Fibroblast of upper back skin (primary cell): ENCODE measurements at places on chromosomes 5 and 9.

DNA sequence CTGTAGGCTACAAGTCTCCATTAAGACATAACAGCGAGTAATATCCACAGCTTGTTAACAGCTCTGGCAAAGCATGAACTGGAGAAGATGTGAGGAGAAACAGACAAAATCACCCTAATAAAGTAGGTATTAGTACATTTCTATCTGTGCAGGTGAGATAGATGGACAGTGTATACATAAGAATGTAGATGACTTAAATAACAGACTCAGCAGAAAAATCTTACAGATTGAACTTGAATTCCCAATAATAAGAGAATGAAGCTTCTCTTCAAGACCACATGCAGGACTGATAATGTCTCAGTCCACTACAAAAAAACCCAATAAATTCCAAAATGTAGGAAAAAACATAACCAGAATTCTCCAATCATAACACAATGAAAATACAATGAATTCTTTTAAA, 153.0 kb downstream of the IRX2 start:
- no peak for DNase-seq

GRCh38 chr5:102807878-102808502, 52.9 kb downstream of the PAM start:
- peak; percentile 64 for DNase-seq

GRCh38 chr5:135239453-135240282, 159.4 kb downstream of the MACROH2A1 start:
- DNase-seq = peak; percentile 62

DNA sequence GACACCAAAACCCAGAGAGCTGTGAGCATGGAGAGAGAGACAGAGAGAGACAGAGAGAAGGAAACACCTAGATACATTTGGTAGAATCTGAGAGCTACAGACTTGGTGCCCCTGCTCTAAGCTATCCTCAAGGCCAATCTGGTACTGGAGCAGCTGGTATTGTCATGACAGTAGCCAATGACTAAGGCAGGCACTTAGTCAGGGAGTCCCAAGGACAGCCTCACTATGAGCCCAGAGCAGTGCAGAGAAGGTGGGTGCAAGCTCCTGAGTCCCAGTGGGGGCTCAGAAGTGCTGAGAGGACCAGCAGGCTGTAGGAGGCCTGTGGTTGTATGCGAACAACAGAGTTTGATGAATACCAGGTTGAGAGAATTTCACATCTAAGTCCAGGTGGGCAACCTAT, 300.4 kb upstream of the ZNF608 start:
- no peak for DNase-seq

DNA sequence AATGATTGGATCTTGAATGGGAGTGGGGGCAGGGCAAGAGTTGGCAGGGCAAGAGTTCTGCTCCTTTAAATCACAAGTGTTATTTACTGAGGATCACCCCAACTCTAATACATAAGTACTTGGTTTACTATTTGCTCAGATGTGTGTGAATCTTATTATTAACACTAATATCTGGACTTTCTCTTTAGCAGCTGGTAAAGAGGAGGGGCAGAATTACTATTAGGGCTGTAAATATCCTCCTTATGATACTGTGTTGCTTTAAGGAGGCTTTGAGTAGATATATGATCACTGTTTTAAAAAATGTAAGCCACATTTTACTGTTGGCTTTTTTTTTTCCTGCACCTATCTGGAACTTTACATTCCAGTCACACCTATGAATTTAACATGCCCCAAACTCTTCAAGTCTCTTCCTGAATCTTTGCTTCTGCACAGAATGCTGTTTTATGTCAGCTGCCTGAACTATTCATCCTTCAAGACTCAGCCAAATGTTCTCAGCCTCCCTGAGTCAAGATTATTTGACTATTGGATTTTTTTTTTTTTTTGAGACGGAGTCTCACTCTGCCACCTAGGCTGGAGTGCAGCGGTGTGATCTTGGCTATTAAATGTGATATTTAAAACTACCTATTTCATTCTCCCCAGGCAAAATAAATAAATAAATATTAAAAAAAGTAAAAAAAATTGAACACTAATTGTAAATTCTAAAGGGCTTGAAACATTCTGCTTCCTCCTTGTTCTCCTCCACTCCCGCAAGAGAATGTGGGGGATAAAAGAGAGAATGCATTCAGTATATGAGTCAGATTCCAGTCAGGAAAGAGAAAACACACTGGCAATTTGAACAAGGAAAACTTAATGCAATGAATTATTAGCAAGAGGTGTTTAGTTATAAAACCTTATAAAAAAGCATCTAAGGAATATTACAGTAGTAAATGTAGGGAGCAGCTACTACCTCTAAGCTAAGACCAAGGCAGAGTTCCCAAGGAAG, 99.3 kb downstream of the FOCAD start:
- DNase-seq = no peak

GRCh38 chr9:133822430-133823065, 84.4 kb upstream of the SARDH start:
- no peak for DNase-seq

GRCh38 chr5:111142932-111143331, 50.8 kb downstream of the WDR36 start:
- DNase-seq = peak; percentile 48

GRCh38 chr9:118595719-118596305, 773.4 kb downstream of the BRINP1 start:
- DNase-seq = peak; percentile 48

DNA sequence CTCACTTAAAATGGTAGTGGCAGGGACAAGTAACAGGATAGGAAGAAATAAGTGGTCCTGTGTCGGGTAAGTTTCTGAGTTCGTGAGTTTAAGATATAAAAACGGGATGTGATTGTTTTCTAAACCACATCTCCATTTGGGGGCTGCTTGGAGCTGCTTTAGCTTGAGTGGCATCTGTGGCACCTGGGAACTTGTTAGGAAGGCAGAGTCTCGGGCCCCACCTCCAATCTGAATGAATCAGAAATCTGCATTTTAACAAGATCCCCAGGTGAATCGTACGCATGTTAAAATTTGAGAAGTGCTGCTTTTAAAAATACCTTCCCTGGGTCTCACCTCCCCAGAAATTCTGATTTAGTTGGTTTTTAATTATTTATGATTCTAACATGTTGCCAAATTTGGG, 78.1 kb downstream of the CDH6 start:
- no peak for DNase-seq
